ENCODE measurements at places on chromosomes 7 and 10. TPM values are rescaled to one million over a fixed set of nuclear protein-coding genes. Genes with fewer than 3 reads are reported as not detected.

The ASZ1 gene
- not detected for total RNA-seq

The FRAT1 gene
- 1.6 TPM for total RNA-seq

The SPDYE6 gene
- total RNA-seq, result not detected

The PILRA gene
- total RNA-seq, result 4.9 TPM

DNA sequence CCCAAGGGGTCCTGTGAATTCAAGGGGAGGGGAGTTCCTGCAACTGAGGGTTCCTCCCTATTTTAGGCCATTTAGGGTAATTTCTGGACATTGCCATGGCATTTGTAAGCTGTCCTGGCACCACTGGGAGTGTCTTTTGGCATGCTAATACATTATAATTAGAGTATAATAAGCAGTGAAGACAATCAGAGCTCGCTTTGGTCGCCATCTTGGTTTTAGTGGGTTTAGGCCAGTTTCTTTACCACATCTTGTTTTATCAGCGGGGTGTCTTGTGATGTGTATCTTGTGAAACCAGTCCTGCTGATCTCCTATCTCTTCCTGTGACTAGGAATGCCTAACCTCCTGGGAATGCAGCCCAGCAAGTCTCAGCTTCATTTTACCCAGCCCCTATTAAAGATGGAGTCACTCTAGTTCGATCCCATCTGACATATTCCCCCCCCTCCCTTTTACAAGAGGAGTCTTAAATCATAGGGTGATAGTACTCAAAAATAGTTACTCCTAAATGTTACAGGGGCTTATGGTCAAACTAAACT, 43.2 kb downstream of the SVOPL start:
- DNase-seq, result no peak

- DNase-seq, result no peak
Measured at GRCh38 chr10:47290338-47290737, 9.7 kb upstream of the GDF10 start.

DNA sequence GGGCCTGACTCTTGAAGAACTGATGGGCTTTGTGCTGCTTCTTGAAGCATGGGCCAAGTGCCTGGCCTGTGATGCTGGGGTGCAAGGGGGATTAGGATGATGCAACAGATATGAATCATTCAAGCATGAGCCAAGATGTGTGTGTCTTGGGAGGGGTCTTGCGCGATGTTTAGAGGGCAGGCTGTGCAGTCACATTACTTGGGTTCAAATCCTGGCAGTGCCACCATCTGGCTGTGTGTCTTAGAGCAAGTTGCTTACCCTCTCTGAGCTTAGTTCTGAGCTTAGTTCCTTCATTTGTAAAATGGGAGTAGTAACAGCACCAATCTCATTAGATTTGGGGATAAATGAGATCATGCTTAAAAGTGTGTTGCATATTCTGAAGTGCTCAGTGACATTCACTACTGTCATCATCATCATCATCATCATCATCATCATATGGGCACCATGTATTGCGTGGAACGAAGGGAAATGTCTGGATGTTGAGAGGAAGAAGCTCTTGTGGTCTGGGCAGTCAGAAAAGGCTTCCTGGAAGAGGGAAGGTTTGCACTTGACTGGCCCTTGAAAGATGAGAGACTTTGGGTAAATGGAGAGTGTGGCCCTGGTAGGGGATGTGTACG, 9.3 kb downstream of the UNC5B start:
- no peak for DNase-seq

DNA sequence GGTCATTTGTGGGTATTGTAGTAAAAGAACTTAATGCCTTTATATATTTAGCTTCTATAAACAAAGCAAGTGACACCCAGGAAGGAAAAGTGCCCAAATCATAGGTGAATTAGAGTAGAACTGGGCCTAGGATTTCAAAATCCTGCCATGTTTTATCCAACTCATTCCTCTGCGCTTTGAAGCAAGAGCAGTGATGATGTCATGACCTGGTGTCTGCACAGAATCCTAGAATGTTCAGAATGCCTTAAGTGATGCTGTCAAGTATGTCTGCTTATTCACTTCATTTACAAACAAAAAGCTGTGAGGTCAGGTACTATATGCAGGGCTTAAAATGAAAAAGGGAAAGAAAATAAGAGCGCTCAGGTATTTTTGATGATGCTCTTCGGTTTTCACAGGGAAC, 737.2 kb upstream of the ANKRD30A start:
- no peak for DNase-seq
